ENCODE measurements at places on chromosomes 3 and 15.

- no peak for DNase-seq
Measured at GRCh38 chr3:120420928-120421551, 29.8 kb downstream of the FSTL1 start.

DNA sequence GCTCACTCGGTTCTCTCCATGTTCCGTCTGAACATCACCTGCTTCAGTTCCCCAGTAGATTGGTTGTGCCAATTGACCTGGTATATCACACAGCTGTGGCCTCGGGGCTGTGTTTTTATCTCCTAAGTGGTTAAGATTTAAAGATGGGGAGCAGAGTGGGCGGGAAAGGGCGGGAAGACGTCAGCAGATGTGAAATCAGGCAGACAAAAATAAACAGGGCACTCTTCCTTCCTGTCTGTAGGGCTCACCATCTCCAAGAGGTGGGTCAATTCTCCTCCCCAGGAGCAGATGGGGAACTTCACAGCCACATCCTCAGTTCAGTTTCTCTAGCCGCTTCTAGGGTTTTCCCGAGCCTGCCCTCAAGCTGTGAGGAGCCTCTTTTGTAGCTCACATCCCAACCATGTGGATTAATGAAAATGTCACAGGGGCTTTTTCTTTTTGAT lies 26.8 kb upstream of the LIMD1 start:
- no peak for DNase-seq

- DNase-seq, result no peak
Measured at GRCh38 chr3:122577409-122578031, at the start of gene PARP15. Gene PARP15 (plus strand): TSS chr3:122577650. CDS start chr3:122577668, 18 bp downstream.

DNA sequence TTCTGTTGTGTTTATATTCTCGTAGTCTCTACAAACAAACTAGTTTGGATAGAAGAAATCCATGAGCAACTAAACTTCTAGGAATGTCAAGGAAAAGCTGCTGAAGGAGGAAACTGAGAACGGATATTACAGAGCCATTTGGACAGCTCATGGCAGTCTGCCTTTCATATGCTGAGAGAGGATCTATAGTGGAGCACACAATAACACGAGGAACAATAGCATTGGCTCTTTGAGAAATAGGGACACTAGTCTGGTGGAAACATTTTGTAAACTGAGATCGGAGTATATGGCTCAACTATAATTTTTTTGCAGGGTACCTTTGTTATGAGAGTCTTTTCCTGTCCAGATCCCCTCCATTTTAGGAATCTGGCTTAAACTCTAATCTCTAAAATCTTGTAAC lies 200.5 kb downstream of the CLSTN2 start:
- no peak for DNase-seq

GRCh38 chr3:45366290-45366689 lies 22.1 kb upstream of the LARS2 start:
- no peak for DNase-seq

GRCh38 chr3:119019767-119020518 lies 14.7 kb downstream of the IGSF11 start:
- DNase-seq, result no peak

DNA sequence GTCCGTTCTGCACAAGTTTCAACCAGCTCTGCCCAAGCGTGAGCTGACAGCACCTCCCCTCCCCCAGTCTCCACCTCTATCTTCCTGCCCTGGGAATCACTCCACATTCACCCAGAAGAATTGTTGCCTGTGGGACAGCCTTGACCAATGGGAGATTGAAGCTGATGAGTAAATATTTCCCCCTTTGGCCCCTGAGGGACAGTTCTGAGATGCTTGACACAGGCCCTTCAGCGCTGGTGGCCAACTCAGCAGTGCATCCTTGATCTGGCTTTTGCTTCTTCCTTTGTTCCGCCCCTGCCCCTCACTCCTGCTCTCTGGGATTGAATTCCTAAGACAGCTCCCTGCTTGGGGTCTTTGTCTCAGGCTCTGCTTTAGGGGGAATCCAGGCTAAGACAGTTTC lies 13.1 kb upstream of the SKIC8 start:
- DNase-seq, result no peak

- DNase-seq, result peak; percentile 70
Measured at GRCh38 chr3:184565421-184566211, 4.0 kb downstream of the EPHB3 start.

GRCh38 chr3:12015627-12016026 lies 11.4 kb downstream of the SYN2 start:
- DNase-seq, result no peak

DNA sequence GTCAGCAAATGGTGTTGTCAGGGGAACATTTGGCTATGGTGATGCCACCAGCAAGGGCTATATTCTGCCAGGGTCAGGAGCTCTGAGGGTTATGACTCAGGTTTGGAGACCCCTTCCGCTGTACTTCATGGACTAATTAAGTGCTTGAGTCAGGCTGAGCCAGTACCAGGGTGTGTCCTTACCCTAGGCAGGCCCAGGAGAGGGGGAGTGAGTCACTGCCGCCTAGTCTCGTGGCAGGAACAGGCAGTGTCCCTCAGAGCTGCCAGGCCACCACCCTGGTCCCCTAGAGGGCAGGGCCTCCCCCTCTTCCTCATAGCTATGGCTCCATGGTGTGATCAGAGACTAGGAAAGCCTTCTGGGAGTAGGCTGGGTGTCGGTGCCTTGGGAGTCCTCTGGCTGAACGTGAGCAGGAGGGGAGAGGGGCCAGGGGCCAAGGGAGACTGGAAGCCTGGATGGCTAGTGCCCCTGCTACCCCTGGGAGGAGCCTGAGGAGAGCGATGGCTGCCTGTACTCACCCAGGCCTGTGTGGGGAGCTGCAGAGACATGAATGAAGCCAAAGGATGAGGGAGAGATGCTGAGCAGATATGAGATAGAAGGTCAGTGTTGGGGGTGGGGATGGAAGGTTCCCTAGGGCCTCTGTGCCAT lies 10.6 kb downstream of the MAPKAPK3 start:
- DNase-seq, result peak; percentile 85

GRCh38 chr15:67548862-67549651 lies 6.6 kb downstream of the MAP2K5 start:
- DNase-seq, result no peak

DNA sequence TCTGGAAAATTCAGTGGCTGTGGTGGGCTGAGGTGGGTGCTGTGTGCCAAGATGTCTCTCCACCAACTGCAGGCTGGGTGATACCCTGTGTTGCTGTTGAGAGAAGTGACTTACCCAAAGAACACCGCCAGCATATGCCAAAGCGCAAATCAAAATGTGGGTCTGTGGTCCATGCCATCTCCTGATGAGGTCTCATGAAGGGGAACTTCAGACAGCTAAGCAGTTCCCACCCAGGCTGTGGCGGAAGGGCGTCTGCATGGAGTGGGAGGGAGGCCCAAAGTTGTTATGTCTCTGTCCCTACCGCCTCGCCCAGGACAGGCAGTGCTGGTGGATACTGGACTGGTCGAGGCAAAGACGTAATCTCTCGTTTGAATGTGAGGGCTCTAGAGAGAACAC lies 70.9 kb upstream of the PLXNA1 start:
- DNase-seq, result no peak

DNA sequence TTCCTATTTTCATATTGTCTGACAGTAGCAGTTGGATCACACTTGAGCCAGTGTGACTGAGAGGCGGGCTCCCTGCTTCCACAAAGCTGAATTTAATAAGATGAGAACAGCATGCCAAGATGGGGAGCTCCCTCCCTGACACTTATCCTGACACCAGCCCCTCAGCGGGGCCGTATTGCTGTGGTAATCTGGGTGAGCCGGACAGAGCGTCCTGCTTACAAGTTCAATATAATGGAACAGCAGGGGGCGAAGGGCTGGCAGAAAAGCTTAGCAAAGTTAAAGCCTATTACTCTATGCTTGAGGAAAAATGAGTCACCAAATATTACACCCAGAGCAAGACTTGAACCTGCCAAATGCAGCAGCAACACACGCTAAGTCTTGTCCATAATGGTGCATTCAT lies 163.8 kb upstream of the CMC1 start:
- DNase-seq, result no peak

- DNase-seq, result no peak
Measured at GRCh38 chr3:137024348-137024747, 66.6 kb downstream of the IL20RB start.

DNA sequence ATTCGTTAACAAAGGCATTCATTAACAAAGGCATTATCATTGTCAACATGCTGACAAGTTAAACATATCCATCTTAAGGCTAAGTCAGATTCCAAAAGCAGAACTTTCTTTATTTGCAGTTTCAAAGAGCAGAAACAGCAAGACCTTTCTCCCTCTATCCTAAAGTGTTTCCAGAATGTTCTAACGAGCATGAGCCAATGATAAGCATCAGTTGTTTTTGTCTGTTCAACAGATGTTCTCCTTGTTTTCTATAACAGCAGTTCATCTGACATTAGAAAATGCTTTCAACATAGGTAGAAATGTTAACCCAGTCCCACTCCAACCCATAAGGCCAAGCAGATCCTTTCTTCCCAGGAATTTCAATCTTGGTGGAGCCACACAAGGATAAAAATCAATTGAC lies 77.6 kb upstream of the POMGNT2 start:
- DNase-seq, result no peak

DNA sequence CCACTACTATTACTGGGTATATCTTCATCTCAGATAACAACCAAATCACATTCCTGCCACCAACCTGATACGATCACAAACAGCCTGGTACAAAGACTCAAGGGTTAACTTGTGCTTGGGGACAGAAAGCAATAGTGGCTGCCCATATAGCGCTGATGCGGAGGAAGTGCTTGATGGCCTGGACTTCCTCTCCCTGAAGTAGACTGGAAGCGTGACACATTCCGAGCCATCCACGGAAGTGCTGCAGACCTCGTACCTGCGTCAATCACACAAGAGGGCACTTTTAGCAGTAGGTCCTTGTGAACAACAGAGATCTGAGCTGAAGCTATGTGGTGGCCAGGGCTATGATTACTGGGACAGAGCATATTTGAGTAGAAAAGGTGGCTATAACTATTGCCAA lies 17.3 kb upstream of the C3orf62 start:
- DNase-seq, result no peak

- DNase-seq, result no peak
Measured at GRCh38 chr3:50483374-50483773, 20.1 kb downstream of the CACNA2D2 start.

- no peak for DNase-seq
Measured at GRCh38 chr3:44782891-44783290, 21.3 kb downstream of the KIF15 start.

GRCh38 chr3:89380016-89380415 lies 272.6 kb downstream of the EPHA3 start:
- no peak for DNase-seq

DNA sequence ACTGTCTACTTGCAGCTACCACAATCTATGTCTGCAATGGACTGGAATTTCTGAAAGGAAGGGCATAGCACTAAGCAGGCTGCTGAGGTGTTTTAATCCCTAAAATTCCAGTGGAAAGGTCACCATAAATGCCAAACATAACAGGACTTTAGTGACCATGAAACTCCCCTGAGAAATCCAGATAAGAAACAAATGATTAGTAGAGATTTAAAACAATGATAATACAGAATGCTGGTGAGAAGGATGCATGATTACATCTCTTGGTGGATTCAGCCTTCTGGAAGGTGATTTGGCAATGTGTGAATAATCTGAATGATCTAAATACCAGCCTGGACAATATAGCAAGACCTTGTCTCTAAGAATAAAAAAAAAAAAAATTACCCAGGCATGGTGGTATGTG lies 475.0 kb upstream of the CBLB start:
- DNase-seq, result no peak

GRCh38 chr3:179174316-179174715 lies 26.2 kb downstream of the PIK3CA start:
- no peak for DNase-seq

GRCh38 chr3:56822501-56822900 lies 20.8 kb upstream of the ARHGEF3 start:
- DNase-seq, result no peak

- DNase-seq, result no peak
Measured at GRCh38 chr15:87227846-87228245, 1028.7 kb downstream of the NTRK3 start.

- DNase-seq, result no peak
Measured at GRCh38 chr3:12954891-12955650, 113.7 kb upstream of the RPL32 start.

DNA sequence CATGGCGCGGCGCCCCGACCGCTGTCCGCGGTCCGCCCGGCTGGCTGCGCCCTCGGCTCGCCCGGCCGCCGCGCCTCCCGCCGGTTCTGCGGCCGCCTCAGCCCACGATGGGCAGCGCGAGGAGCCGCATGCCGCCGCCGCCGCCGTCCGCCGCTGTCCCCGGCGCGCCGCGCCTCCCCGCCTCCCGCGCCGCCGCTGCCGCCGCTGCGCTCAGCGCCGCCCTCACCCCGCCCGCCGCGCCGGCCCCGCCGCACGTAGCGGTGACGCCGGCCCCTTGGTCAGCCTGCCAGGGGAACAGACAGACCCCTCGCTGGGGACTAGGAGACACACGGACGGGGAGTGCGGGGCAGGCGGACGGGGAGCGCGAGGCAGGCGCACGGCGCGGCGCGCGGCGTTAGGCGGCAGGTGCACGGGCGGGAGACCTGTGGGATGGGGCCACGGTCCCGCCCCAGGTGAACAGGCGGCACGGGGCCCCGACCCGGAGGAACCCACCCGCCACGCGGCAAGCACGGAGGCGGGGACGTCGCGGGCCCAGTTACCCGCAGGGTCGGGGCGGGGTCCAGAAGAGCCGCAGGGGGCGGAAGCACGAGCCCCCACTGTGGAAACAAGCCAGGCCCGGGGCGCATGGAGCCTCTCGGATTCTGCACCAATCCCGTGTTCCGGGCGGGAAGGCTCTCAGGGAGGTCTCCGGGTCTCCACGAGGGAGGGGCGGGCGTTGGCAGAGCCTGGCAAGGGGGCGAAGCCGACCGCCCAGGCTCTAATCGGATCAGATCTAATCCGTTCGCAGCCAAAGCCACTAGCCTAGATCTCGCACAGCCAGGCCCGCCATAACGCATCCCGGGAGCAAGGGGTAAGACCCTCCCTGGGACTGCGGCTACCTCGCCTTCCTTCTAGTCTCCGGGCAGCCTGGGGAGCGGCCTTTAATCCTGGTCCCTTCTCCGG lies at the start of gene CSPG5:
TSS of gene CSPG5 (minus strand) at position 175 of the 942 bp plus-strand sequence. CDS start at position 3, 172 bp downstream.
- no peak for DNase-seq

DNA sequence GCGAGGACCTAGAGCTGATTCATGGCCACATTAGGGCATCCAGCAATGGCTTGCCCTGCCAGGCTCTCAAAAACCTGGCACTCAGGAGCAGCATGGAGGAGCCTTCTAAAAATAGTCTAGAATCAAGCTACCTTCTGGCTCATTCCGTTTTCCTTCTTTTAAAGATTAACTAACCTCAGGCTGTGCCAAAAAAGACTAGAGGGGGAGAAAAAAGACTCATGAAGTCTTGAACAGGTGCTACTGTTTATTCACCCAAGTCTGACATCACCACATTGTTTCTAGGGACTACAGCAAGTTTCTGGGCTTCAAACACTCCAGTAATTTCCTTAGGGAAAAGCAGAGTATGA lies 125.8 kb downstream of the TNIK start:
- peak; percentile 88 for DNase-seq

GRCh38 chr3:165111401-165111800 lies 33.1 kb upstream of the SI start:
- DNase-seq, result no peak
